ENCODE measurements at places on chromosomes 1 and 21.

- no peak for DNase-seq
These were observed 573.2 kb upstream of the RGS18 start for GRCh38 chr1:191585095-191585494.

DNA sequence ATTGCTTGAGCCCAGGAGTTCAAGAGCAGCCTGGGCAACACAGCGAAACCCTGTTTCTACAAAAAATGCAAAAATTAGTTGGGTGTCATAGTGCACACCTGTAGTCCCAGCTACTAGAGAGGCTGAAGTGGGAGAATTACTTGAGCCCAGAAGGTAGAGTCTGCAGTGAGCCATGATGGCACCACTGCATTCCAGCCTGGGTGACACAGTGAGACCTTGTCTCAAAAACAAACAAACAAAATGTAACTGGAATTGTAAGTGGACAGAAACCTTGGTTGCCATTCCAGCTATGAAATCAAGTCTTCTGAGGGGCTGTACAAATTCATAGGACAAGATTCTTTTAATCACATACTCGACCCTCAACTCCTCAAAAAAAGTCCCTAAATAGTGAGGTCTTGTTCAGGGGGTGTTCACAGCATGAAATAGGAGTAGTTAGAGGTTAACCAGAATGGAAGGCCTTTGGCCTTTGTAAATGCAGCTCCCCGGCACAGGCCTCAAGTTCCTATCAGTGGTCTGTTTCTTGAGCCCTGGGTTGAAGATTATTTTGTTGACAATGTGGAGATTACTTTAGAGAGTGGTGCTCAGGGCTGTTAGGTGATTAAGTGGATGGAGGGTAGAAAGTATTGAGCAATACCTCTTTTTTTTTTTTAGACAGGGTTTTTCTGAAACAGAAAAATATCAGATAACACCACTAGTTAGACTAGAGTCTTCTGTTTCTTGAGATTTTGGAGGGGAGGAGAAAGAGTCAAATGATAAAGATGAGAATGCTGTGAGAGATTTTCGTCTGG lies 138.7 kb upstream of the ZNF648 start:
- DNase-seq, result no peak

- peak; percentile 65 for DNase-seq
These were observed 7.4 kb downstream of the KYAT3 start for GRCh38 chr1:88985032-88985431.

- DNase-seq, result no peak
These were observed 181.4 kb upstream of the L1TD1 start for GRCh38 chr1:62013264-62013663.

- peak; percentile 4 for DNase-seq
These were observed 122.2 kb downstream of the SIK1 start for GRCh38 chr21:43304621-43305335.

GRCh38 chr1:185112356-185112755 lies 44.4 kb downstream of the TRMT1L start:
- no peak for DNase-seq

GRCh38 chr1:179142889-179143299 lies 61.0 kb downstream of the TOR3A start:
- DNase-seq, result no peak

- no peak for DNase-seq
These were observed 14.0 kb upstream of the GBP5 start for GRCh38 chr1:89286549-89287180.

- no peak for DNase-seq
These were observed 18.6 kb upstream of the BMP8A start for GRCh38 chr1:39472826-39473225.

DNA sequence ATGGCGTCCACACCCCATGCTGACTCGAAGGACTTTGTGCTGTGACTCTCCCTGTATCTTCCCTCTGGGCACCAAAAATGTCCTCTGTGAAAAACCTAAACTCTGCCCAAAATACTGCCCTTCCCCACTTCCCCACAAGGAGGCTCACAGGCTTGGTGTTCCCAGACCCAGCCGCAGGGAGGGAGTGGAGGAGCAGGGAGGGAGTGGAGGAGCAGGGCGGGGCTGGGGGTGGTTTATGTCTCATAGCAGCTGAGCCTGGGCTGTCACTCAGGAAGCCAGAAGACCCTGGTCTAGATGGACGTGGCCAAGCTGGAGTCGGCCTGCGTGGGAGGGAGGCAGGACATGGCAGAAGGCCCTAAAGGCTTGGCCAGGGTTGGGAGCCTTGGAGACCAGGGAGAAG lies 461.7 kb downstream of the PTPRU start:
- DNase-seq, result peak; percentile 65

- no peak for DNase-seq
These were observed 272.9 kb downstream of the KAZN start for GRCh38 chr1:14871218-14871970.
